ENCODE measurements at places on chromosomes 16 and 17.

DNA sequence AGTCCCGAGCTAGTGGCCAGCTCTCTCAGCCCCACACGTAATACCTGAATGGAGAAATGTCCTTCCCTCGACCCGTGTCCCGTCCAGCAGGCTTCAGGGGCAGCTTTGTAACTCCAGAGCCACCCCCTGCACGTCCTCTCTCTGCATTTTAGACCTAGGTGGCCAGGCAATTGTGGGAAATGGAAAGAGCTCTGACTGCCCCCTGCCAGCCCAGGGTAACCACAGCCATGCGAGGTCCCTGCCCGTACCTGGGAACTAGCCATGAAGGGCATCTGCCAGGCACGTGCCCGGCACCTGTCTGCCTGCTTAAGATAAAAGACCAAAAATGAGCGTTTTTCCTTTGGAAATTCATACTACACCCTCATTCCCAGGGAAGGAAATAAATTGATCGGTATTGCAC, 9.2 kb downstream of the MAPK8IP3 start:
- no peak for DNase-seq

GRCh38 chr17:27741361-27741861, 58.9 kb downstream of the NOS2 start:
- DNase-seq: no peak

DNA sequence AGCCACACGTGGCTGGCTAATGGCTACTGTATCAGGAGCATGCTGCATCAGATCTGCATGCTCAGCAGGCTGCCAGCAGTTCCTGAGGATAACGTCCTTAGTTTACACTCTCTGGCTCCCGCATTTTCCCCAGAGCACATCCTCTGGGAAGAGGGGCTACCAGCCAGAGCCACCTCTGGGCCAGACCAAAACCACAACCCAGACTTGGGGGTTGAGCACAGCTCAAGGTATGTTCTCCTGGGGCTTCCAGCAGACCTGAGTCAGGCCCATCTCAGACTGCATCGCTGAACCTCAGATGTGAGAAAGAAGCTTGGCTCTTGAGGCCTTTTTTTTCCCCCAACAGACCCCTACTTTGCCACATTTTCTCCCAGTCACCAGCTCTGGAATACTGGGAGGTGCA, 23.7 kb upstream of the WSCD1 start:
- DNase-seq: no peak

GRCh38 chr17:58680038-58680369, 11.8 kb downstream of the TEX14 start:
- no peak for DNase-seq

- no peak for DNase-seq
Observed at GRCh38 chr16:10978124-10978523, 33.8 kb downstream of the CLEC16A start.

GRCh38 chr17:72477491-72477890, 356.7 kb downstream of the SOX9 start:
- no peak for DNase-seq

DNA sequence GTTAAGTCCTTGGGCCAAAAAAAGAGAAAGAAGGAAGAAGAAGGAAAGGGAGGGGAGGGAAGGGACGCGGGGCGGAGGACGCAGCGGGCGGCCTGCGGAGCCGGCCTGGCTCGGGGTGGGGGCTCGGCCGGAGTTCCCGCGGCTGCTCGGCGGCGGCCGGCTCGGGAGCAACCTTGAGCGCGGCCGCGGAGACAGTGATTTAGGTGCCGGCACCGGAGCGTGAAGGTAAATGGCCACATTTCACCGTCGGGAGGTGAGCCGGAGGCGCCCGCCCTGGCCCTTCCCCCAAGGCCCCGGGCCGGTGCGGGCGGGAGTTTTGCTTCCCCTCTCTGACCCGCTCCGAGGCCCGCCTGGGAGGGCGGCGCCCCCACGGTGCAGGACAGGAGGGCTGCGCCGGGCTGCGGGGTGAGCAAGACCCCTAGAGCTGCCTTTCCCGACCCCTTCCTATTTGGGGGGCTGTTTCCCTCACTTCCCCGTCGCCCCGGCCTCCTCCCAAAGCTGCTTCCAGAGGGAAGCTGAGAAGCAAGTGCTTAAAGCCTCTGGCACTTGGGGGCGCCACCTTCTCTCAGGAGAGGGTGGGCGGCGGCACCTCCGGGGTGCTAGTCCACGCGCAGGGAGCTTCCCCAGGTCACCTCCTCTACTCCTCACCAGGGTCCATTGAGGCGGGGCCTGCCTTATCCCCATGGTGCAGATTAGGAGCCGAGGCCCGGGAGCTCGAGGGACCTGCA, 56.5 kb downstream of the MRM1 start:
- no peak for DNase-seq

- no peak for DNase-seq
Observed at GRCh38 chr16:14371778-14372431, 258.2 kb downstream of the PARN start.

GRCh38 chr16:15690296-15690695, 40.3 kb downstream of the NDE1 start:
- DNase-seq: no peak

- no peak for DNase-seq
Observed at GRCh38 chr16:19883966-19884485, 622 bp downstream of the GPRC5B start.

GRCh38 chr17:59845595-59846393, 46.9 kb downstream of the TUBD1 start:
- no peak for DNase-seq

GRCh38 chr16:57621521-57622271, 6.7 kb upstream of the ADGRG1 start:
- no peak for DNase-seq

GRCh38 chr17:66633317-66633965, 201.5 kb upstream of the CACNG5 start:
- no peak for DNase-seq

DNA sequence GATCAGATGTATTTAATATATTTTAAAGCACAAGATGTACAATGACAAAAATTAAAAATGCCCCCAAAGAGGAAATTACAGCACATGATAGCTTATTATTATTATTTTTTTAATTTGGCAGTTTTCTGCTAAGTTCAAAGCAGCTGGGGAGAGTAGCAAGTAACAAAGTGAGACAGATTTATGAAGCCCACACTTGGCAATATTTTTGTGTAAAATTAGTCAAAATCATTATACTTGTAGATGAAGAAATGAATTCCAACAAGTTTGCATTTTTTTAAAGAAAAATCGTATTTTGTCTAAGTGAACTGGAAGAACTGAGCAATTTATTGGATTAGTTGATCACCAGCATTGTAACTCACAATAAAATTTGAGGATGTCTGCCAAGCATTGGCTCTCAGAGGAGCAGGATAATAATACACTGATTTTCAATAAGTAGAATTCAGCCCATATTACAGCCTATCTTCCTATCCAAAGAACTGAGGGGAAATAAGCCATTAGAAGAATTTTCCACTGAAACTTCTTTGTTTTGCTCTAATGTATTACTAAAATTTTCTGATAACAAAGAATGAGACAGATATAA, 215.6 kb downstream of the MAP2K6 start:
- no peak for DNase-seq

DNA sequence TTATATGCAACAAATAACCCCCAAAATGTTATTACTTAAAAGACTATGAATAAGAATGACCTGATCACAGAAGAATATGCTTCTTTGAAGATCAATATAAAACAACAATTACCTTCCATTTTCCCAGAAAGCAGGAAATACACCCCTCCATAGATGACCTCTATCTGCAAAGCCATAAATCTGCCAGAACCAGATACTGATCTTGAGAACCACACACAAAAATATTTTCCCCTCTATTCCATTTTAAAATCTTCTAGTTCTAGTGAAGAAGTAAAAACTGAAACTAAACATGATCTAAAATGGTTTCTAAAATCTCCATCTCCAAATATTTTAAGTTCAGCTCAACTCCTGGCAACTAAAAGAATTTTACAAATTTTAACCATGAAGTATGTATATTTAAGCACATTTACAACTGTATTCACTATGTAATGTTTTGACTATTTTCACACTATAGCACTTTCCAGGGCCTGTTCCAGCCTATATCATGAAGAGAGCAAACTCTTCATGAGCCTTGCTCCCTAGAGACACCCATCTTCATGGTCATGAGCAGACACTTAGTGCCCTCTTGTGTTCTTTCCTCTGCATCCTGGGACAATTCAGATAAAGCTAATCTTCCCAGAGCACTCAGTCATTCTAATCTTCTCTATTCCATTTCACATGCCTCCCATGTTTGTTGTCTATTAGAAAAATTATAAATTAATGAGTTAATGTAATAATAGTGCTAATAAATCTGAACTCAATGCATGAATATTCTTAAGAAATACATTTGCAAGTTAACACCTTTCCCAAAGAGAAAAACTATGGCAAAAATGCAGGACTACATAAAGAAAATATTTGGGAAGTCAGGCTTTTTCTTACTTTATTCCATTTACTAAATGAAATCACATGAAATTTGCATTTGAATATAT, 87.0 kb downstream of the HELZ start:
- DNase-seq: no peak

- no peak for DNase-seq
Observed at GRCh38 chr16:66026211-66026610, 340.3 kb upstream of the CDH5 start.

- no peak for DNase-seq
Observed at GRCh38 chr16:17346621-17347569, 123.9 kb downstream of the XYLT1 start.

- no peak for DNase-seq
Observed at GRCh38 chr17:56203430-56203829, 50.2 kb downstream of the ANKFN1 start.
